ENCODE measurements at places on chromosomes 1 and 21.

GRCh38 chr1:246270236-246270635, 236.8 kb downstream of the SMYD3 start:
- ATAC-seq = no peak

GRCh38 chr1:200184196-200184595, 156.7 kb downstream of the NR5A2 start:
- ATAC-seq = peak; percentile 96

- ATAC-seq = peak; percentile 41
Observed at GRCh38 chr21:29371464-29371863, 72.7 kb downstream of the BACH1 start.

DNA sequence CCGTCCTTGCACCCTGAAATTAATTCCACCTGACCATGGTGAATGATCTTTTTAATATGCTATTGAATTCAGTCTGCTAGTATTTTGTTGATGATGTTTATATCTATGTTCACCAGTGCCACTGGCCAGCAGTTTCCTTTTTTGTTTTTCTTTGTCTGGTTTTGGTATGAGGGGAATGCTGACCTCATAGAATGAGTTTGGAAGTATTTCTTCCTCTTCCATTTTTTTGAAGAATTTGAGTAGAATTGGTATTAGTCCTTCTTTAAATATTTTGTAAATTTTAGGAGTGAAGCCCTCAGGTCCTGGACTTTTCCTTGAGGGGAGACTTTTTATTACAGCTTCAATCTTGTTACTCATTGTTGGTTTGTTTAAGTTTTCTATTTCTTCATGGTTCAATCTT, 231.6 kb downstream of the MRPL39 start:
- ATAC-seq = no peak

DNA sequence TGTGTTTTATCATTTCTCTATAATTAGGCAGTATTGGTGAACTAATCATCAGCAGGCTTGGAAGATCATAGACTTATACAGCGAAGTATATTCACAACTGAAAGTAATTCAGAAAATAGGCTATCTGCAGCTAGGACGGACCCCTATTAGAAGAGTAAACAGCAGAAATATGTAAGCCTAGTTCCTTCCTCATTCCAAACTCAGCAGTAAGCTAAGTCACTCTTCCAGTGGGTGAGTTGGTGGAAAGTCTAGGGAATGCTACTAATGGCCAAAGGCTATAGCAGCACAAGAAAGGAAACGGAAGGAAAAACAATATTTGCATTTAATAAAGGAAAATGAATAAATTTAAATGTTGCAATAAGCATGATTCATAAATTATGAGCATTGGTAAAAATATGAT, 918.1 kb upstream of the TMPRSS15 start:
- no peak for ATAC-seq

GRCh38 chr1:169872906-169873305, 20.8 kb downstream of the SCYL3 start:
- no peak for ATAC-seq

DNA sequence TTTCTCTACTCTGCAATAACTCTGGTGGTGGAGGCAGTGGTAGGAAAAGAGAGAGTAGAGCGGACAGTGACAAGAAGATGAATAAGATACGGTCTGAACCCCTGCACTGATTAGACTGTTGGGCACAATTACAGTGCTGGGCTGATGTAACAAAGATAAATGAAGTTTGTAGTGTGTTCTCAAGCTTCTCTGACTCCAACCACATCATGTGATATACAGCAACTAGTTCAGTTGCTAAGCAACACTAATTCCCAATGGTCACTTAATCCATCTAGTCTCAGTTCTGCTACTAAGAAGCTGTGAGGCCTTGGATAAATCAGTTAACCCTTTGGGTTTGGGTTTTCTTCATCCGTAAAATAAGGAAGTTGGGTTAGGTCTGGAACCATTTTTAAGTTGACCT, 17.3 kb downstream of the DDR2 start:
- ATAC-seq = no peak

GRCh38 chr1:77076759-77077158, 142.5 kb downstream of the PIGK start:
- no peak for ATAC-seq

DNA sequence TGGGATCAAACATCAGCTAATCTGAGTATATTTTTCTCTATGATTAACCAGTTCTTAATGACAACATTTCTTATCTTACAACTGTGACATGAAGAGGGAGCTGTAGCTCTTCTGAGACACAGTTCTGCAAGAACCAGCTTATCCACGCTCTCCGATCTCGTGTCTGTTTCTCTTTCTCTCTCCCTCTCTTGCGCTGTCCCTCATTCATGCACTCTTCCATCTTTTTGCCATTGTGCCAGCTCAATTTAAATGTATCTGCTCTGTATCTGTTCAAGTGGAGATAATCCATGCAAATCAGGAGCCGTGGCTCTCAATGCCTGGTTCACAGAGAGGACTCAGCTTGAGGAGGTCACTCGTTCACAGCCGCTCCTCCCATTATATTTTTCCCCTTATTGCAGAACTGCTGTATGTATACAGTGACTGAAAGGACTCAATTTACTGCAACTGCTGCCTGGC, 494.7 kb upstream of the ADGRL2 start:
- peak; percentile 70 for ATAC-seq

DNA sequence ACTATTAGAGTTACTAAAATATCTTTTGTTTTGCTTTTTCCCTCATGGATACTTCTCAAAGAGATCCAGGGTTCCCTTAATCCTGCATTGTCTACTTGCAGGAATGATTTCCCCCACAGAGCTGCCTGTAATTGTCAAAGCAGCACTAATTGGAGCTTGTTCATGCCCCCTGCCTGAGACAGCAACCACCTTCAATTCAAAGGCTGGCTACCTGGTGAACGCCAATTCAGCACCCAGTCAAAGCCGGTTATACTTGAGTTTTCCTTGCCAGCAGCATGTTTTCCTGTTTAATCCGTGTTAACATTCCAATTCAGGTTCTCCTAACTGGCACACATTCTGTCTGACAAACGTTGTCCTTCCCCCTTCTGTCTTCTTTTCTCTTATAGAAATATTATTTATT, 382.9 kb downstream of the NTNG1 start:
- ATAC-seq = no peak

DNA sequence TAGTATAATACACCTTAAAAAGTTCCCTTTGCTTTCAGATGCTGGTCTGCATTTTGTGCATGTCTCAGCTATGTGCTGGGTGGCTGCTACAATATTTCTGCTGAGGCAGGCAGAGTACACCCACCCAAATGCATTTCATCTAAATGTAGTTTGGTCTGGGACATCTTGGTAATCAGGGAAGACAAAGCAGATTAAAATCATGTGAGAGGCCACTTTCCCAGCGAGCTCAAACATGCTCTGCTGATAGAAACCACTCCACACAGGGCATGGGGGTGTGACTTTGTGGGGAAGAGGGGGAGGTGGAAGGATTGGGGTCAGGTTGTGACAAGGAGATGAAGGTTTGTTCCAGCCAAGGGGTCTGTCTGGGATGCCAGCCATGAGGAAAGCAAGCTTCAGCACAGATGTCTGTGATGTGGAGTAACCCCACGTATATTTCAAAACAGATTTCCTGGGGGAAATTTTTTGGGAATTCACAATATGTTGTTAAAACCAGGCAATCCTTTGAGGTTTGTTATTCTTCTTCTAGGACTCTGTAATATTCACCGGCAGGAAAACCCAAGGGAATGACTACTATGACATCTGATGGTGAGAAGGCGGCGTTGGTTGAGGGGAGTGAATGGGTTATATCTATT, 255.1 kb upstream of the FGGY start:
- no peak for ATAC-seq

- ATAC-seq = no peak
Observed at GRCh38 chr1:41682845-41683625, 198.6 kb upstream of the EDN2 start.

DNA sequence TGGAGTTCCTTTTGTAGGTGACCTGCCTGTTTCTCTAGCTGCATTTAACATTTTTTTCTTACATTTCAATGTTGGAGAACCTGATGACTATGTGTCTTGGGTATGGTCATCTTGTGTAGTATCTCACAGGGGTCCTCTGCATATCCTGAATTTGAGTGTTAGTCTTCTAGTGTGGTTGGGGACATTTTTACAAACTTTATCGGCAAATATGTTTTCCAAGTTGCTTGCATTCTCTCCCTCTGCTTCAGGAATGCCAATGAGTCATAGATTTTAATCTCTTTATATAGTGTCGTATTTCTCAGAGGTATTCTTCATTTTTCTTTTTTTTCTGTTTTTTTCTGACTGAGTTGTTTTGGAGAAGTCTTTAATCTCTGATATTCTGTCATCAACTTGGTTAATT, 684.0 kb downstream of the NCAM2 start:
- no peak for ATAC-seq

DNA sequence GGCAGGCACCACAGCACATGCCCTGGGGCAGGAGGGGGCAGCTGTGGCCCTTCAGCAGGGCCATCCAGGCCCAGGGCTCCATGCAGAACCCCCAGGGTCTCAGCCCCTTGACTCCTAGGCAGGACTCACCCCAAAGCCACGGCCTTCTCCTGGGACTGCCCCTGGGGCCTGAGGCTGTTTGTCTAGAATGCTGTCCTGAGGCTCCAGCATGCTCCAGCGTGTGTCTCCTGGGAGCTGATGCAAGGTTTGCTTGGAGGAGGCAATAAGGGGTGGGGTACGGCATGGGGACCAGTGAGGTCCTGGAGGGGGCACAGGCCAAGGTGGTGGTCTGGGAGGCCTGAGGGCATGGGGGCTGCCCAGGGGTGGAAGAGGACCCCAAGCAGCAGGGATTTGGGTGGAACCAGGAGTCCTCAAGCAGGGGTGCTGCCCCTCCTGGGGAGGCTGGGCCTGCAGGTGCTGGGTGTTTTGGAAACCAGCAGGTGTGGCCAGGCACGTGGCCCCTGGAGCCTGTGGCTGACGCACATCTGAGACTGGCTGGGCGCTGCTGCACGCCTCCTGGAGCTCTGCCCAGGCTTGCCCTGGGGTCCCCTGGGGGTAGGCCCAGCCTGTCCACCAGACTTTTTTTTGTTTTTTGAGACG, 7.8 kb upstream of the CALML6 start:
- ATAC-seq = peak; percentile 37

- ATAC-seq = no peak
Observed at GRCh38 chr21:27275294-27275927, 308.5 kb upstream of the ADAMTS5 start.

- ATAC-seq = peak; percentile 4
Observed at GRCh38 chr21:46356494-46357334, 32.8 kb downstream of the PCNT start.

DNA sequence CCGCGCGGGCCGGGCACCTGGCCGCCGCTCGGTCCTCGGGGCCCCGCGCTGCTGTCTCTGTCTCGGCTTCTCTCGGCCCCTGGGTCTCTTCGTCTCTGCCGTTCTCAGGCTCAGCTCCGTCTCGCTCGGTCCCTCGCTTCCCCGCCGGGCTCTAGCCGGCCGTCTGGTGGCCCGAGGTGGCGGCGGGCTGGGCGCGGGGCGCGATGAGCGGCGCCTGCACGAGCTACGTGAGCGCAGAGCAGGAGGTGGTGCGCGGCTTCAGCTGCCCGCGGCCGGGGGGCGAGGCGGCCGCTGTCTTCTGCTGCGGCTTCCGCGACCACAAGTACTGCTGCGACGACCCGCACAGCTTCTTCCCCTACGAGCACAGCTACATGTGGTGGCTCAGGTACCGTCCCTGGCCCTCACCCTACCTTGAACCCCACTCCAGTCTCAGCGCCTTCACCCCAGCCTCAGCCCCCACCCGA, 355 bp downstream of the SHISAL2A start:
- peak; percentile 17 for ATAC-seq

GRCh38 chr1:20322081-20322824, 31.6 kb downstream of the VWA5B1 start:
- no peak for ATAC-seq

- no peak for ATAC-seq
Observed at GRCh38 chr1:18954270-18955071, 2.0 kb downstream of the IFFO2 start.
